Activated CD4-positive, alpha-beta T cell treated with anti-CD3 and anti-CD28 coated beads, Interleukin-2, amount 10 ng/mL, durations not matched to agents 24 days and 14 days (primary cell): ENCODE measurements at places on chromosomes 6 and 20. TPM values are rescaled to one million over a fixed set of nuclear protein-coding genes. Genes with fewer than 3 reads are reported as not detected.
A peak's percentile ranks its signal among the peaks of the same experiment; 100 is the strongest.

- DNase-seq: peak; percentile 95
Measured at GRCh38 chr20:24027229-24027628, 38.6 kb upstream of the GGTLC1 start.

DNA sequence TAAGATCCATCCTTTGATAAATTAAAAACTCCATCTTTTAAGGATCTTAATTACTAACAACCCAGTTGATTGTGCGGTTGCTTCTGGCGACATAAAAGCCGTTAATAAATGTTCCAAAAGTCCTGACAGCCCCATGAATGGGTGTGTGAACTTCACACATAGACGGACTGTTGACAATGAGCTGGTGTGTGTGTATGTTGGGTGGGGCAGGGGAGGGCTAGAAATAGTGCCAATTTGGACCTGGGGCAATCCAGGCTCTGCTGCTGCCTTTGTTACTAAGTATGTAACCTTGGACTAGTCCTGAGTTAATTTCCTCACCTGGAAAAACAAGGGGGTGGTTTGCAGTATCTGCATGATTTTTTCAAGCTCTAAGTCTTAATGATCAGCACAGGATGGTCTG lies 4.2 kb downstream of the MAS1 start:
- no peak for DNase-seq

HLA-DRA gene
- total RNA-seq: 12.9 and 14.0 TPM in 2 replicates

GRCh38 chr6:35015996-35016395 lies 125.1 kb downstream of the TCP11 start:
- no peak for DNase-seq

GRCh38 chr20:667351-668034 lies 8.1 kb downstream of the SCRT2 start:
- peak; percentile 89 for DNase-seq

LIME1 gene
- total RNA-seq: 10.1 and 12.2 TPM in 2 replicates

DNA sequence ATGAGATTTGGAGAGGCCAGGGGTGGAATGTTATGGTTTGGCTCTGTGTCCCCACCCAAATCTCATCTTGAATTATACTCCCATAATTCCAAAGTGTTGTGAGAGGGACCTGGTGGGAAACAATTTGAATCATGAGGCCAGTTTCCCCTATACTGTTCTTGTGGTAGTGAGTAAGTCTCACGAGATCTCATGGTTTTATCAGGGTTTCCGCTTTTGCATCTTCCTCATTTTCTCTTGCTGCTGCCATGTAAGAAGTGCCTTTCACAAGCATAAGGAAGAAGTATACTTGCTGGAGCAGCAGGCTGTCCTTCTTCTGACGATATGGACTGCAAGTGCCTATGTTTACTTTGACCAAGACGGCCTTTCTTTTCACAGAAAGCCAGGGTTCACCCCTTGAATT lies 270.5 kb downstream of the ESR1 start:
- DNase-seq: no peak

DNA sequence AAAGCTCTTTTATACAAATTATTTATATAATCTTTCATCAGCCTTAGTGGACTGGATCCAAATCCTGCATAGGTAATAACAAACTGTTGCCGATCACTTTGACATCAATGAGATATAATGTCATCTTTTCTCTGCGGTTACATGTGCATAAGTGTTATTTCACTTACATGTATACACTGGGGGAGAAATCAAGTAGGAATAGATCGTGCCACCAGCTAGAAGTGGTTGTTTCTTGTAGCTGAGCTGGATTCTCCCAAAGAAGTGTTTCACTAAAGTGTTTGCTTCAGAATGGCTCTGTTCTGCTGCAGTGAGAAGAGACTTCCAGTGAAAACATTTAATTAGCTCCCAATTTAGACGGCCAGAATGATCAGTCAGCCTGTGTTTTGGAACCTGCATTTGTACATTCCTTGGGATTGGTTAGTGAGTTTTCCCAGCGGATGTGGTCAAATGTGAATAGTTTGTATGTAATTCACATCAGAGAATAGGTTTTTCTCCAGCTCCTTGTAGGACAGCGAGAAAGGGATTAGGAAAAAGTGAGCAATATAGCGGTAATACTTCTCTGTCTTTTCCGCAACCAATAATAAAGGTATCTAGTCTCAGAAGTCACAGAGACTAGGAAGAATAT lies 163.1 kb upstream of the CCN2 start:
- DNase-seq: no peak

DNA sequence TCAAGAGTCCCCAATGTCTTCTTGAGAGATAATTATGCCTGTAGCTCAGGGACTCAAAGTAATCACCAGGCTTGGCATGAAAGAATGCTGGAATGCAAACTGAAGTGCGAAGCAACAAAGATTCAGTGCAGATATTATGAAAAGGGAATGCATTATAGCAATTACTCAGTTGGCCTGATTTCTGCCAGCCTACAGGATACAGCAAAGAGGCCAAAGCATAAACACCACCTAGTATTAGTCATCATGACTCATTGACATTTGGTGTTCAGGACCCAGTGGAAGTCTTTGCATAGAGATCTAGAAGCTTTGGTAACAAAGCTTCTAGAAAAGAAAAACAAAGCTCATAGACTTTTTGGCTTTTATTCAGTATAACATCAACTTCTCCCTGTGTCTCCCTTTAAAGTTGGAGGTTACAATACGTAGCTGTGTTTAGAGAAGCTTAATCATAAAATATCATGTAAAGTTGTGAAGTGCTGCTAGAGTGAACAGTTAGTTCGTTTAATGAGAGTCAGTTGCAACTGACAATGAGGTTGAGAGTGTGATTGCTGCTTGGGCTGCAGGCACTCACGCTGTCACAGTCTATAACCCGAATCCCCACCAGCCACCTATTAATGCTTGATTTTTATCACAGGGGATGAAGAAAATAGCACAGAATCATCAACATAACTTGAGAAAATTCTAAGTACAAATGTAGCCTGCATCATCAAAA lies 932.7 kb downstream of the TFAP2A start:
- DNase-seq: no peak

INSM1 gene
- total RNA-seq: 46.7 and 48.8 TPM in 2 replicates

- no peak for DNase-seq
Measured at GRCh38 chr6:144033816-144034735, 26.0 kb upstream of the PLAGL1 start.

DNA sequence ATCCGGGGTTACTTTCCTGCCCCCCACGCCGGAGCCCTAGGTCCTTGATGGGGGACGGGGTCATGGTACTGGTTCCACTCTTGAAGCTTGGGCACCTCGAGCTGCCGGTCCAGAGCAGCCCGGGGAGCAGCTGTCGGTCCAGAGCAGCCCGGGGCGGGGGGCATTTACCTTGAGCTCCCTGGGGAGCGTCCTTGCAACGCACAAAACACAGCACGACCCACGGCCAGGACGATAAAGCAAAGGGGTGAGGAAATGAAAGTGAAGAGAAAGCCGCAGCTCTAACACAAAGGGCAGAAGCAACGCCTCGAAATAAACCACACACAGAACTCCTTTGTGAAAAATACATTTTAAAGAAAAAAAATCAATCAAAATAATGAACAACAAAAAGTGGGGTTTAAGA lies 39.1 kb downstream of the KCNQ2 start:
- DNase-seq: no peak

DNA sequence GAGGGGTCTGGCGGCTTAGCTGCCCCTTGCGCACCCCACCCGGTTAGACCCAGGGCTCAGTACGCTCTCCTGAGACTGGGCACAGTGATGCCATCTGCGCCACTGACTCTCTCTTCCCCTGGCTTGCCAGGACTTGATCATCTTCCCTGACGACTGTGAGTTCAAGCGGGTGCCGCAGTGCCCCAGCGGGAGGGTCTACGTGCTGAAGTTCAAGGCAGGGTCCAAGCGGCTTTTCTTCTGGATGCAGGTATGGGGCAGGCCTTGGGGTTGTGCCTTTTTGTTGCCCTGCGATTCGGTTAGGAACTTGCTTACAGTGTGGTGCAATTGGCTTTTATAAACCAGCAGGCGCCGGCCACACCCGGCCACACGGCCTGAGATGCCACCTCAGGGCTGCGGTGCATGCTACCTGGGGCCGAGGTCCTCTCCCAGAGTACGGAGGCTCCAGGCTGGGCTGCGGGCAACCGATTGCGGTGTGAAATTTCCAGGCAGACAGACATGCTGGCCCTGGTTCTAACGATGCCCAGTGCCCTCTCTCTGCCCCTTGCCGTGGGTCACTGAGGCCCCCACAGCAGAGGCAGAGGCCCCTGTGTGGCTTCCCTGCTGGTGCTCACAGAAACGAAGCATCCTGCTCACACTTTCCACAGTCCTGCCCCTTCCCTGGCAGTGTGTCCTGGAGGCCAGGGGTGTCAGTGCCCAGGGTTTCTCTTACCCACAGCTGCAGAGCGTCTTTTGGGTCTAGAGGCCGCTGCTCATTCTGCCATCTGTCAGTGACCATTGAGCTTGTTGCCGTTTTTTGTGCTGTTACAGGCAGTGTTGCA lies 1.7 kb downstream of the ADRM1 start:
- no peak for DNase-seq

- DNase-seq: no peak
Measured at GRCh38 chr20:5170341-5170740, 43.5 kb downstream of the CDS2 start.

- peak; percentile 96 for DNase-seq
Measured at GRCh38 chr6:27867051-27867944, 44.9 kb downstream of the OR2B2 start.

CCDC170 gene
- not detected in 2 replicates for total RNA-seq

SNTA1 gene
- 0.91 and 1.0 TPM in 2 replicates for total RNA-seq

PNLDC1 gene
- total RNA-seq: 0.40 and 0.97 TPM in 2 replicates

CASS4 gene
- total RNA-seq: 2.8 and 3.1 TPM in 2 replicates

DNA sequence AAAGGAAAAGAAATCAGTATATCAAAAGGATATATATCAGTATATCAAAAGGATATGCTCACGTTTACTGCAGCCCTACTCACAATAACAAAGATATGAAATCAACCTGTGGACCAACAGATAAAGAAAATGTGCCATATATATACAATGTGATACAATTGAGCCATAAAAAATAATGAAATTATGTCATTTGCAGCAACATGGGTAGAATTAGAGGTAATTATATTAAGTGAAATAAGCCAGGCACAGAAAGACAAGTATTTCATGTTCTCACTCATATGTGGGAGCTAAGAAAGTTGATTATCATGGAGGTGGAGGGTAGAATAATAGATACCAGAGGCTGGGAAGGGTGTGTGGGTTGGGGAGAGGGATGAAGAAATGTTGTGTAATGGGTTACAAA lies 102.9 kb upstream of the MARCKS start:
- no peak for DNase-seq

DNA sequence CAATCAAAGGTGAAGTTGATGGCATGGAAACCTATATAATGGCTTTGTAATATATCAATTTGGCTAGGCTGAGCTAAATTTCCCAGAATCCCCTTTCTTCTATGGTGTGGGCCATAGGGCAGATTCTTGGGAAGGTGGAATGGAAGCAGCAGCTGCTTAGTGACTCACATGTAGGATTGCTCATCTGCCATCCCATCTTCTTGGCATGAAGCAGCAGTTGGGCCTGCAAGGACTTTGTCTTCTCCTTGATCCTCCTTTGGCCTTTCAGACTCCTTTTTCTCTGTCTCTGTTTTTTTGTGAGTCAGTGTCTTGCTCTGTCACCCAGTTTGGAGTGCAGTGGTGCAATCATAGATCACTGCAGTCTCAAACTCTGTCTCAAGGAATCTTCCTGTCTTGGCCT lies 52.6 kb upstream of the CEP162 start:
- no peak for DNase-seq

DNA sequence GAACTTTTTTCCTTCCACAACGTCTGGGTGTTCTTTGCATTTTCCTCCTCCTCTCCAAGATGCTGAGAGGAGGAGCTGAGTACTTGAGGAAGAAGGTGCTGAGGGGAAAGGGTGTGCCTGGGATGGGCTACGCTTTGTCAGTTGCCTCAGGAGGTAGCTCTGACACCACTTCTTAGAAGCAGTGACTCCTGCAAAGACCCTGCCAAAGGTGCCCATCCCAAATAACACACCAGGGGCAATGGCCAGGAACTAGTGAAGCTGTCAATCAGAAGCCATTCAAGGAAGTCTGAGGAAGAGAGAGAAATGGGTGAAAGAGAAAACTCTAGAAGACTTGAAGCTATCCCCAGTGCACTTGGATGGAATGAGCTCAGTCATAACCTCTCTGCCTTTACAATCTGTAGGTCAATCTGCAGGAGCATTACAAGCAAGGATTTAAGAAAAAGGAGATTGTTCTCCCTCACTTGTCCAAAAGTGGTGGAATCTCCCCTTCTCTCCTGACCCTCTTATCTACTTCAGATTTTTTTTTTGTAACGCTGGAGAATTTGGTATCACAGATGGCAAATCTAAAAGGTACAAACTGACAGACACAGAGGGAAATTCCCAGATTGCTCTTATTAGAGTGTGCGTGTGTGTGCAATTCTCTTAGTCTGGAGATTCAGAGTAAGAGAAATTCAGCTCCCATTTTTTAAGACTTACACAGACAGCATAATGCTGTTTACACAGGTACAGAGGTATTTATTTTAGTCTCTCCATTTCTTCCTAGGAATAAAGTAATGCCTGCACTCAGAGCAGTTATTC lies 242.6 kb downstream of the GMPR start:
- peak; percentile 75 for DNase-seq

DNA sequence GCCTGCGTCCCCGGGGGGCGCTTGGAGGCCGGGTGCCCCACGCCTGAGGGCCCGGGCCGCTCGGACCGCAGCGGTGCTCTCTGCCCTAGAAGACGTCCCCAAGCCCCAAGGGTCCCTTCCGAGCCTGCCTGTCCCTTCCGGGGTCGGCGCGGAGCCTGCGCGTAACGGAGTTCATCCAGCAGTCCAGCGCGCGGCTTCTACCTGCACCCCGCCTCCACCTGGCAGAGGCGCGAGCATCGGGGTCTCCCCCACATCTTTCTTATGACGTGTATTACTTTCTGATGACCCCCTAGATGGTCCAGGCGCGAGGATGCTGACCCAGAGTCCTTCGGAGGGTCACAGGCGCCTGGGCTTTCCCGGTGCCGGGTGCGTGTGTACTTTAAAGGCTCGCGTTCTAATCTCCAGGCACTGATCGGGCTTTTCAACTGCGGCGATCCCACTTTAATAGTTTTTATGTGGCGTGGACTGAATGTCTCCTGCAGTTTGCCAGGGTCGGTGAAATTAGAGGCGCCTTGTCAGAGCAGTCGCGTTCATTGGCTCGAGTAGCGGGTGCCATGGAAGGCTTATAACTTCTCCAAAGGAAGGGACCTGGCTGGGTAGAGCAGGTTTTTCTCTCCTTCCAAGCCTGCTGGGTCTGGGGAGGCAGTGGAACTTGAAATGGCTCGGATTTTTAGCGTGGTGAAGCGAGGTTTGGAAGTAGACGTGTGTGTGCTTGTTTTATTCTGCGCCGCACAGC lies 912 bp downstream of the EYA4 start:
- no peak for DNase-seq

- DNase-seq: peak; percentile 41
Measured at GRCh38 chr6:159529934-159530333, 163.1 kb downstream of the SOD2 start.

DNA sequence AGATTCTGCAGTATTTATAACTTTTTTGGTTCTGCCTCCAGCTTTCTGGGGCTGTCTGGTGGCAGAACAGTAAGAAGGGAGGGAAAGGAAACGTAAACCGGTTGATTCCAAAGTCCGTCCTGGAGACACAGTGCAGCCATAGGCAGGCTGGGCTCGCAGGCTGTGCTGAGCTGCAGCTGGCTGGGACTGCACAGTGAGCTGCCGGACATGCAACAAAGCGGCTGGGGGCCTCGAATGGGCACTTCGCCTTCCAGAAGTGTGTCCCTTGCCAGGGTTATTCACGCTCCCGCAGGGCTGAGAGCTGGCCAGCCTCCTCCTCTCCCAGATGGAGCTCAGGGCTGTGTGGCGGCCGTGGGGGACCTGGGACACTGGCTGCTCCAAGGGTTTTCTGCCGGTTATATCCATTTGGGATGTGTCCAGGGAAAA lies 78.1 kb upstream of the CD93 start:
- no peak for DNase-seq
